ENCODE measurements at places on chromosomes 13 and 19.

DNA sequence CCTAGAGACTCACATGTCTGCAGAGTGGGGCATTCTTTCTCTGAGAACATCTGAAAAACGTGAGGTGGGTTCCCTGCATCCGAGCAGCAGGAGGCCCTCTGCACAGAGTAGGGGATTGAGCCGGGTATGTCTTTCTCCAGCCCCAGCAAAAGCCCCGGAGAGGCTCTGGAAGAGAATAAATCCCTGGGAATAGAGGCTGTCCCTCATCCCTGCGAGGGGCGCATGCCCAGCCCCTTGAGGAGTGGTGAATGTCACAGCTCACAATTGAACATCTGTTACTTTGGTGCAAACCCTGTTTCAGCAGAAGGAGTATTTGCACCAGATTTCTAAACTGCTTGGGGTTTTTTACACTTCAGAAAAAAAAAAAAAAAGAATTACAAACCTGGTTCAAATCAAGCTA, 164.6 kb downstream of the FGF14 start:
- DNase-seq: no peak

GRCh38 chr13:109756778-109757177, 29.6 kb downstream of the IRS2 start:
- no peak for DNase-seq

GRCh38 chr13:71242201-71242600, 624.8 kb downstream of the DACH1 start:
- no peak for DNase-seq

DNA sequence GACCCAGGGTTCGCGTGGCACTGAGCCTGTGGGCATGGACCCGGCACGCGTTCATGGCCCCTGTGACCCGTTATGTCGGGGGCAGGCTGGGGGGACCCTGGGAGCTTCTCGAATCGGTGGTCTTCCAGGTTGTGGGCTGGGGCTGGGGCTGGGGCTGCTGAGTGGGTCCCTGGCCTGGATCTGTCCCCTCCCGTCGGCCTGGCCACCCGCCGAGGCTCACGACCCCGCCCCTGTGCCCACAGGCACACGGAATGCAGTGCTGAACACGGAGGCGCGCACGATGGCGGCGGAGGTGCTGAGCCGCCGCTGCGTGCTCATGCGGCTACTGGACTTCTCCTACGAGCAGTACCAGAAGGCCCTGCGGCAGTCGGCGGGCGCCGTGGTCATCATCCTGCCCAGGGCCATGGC, 6.5 kb downstream of the NCLN start:
- no peak for DNase-seq

GRCh38 chr13:29457299-29457698, 138.2 kb downstream of the SLC7A1 start:
- DNase-seq: no peak

DNA sequence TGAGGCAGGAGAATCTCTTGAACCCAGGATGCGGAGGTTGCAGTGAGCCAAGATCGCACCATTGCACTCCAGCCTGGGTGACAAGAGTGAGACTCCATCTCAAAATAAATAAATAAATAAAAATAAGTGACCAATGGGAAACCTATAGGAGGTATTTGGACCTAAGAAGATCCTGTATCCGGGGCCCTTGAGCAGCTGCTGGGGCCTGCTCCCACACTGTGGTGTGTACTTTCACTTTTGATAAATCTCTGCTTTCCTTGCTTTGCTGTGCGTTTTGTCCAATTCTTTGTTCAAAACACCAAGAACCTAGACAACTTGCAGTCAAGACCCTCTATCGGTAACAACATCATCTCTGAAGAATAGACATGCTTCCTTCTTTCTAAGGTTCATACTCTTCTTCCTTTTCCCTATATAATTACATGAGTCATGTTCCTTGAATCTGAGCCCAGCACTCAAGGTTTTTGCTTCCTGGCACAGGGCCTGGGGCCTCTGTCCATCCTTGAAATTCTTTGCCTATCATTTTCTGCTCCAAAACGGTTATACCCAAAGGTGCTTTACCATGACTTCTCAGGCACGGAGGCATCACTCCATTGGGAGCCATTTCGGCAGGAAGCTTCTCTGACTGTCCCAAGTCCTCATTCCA, 14.2 kb upstream of the PNMA8C start:
- no peak for DNase-seq

GRCh38 chr19:1609680-1610474, 4.6 kb upstream of the UQCR11 start:
- no peak for DNase-seq

DNA sequence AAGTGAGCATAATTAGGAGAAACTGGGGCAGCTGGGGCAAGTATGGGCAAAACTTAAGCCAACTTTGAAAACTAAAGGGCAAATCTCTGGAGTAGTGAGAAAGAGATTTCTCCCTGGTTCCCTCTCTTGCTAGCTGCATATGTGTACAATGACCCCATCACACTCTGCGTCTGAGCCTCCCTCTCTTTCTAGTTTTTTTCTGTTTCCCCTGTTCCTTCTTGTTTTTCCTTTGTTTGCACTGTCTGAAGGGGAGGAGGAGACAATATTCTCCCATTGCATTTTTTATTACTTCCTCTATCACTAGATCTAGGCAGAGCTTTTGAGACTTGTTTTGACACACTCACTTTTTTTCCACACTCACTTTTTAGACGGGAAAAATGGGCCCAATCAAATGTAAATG, 11.2 kb upstream of the CLDN10 start:
- no peak for DNase-seq

DNA sequence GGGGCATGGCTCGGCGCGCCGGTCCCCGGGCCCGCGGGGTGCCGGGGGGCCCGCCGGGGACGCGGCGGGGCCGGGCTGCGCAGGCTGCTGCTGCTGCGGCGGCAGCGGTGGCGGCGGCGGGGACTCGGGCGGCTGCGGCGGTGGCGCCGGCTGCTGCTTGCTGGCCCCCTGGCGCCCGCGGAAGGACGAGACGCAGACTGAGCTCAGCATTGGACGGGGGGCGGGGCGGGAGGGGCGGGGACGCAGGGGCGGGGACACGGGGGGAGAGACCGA, 368 bp downstream of the KCNC3 start:
- no peak for DNase-seq

Measured in activated CD4-positive, alpha-beta T cell treated with anti-CD3 and anti-CD28 coated beads, Interleukin-2, Interleukin-6, amounts not matched to agents 100 ng/mL and 50 ng/mL, durations not matched to agents 16 hours and 8 hours (primary cell).